ENCODE measurements at places on chromosomes 5 and 9.

GRCh38 chr9:136576269-136576626 lies 30.4 kb upstream of the NOTCH1 start:
- no peak for DNase-seq

DNA sequence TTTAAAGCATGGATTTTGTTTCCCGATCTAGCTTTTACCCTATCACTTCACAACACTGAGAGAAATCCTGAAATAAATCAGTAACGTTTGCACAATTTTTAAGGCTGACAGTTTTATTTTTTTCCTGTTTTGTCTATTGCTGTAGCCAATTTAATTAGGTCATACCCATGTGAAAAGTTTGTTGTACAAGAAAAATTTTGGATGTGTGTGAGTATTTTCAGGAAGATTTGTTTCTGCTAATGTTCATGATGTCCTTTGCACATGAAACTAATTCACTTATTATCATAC lies 237.8 kb downstream of the ARRDC3 start:
- no peak for DNase-seq

GRCh38 chr9:14031060-14031414 lies 282.9 kb downstream of the NFIB start:
- DNase-seq: peak; percentile 72

DNA sequence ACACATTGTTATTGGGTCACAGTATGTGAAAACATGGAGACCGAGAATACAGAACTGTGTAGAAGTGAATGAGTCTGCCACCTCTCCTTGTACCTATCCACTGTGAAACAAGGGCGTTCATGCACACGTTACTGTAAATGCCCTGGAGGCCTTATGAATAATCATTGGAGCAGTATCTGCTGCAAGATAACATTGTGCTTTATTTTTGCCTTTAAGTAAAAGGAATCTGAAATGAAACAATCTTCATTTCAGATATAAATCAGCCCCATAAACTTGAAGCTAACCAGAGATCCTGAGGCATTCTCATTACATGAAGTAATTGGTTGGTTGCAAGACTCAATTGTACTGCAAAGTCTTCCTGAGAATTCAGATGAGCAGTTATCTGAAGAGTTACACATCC lies 419.6 kb downstream of the KDM4C start:
- DNase-seq: no peak

GRCh38 chr9:18990494-18990893 lies 42.5 kb downstream of the SAXO1 start:
- DNase-seq: no peak

DNA sequence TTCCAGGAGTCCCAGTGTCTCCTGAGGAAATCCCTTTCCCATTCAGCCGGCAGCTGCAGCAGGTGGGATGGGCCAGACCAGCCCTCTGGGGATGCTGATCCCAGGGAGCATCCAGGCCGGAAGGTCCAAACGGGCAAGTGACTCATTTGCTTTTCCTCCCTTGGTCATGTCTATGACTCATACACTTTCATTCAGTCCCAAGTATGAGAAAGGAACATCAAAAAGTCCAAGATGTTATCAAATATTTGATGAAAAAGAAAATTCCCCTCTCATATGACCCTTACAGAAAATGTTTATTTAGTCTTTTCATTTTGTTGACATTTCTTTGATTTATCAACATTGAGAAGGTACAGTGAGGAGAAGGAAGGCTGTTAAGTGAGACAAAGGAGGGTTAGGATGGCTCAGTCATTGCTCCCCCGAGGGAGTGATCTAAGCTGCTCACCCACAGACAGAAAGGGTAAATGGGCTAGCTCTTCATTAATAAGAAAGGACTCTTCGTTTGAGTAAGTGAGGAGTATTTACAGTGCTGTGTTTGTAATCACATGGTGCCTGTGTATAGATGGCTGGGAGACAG lies 117.6 kb upstream of the ANKRD55 start:
- DNase-seq: peak; percentile 96

GRCh38 chr5:108271127-108271526 lies 110.8 kb downstream of the FBXL17 start:
- no peak for DNase-seq

GRCh38 chr5:5270958-5271785 lies 131.0 kb downstream of the ADAMTS16 start:
- DNase-seq: peak; percentile 79

DNA sequence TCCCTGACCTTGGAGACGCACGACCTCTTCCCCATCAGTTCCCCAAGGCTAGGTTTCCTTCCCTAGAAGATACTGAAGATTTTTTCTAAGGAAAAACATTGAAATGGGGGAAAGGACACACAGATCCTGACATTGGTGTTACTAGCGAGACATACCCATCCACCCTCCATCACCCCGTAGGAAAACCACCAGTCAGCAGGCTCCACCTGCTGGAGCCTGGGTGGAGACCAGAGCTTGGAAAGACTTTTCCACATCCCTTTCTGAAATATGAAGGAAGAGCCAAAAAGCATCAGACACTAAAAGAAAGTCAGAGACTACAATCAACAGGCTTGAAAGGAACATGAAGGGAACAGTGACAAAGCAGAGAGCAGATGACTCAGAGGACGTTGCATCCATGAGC lies 638.0 kb downstream of the IRX1 start:
- DNase-seq: no peak

Measured in fibroblast of mammary gland (primary cell).